Effector CD4-positive, alpha-beta T cell (primary cell): ENCODE measurements at places on chromosomes 6 and 20.

- DNase-seq: no peak
Observed at GRCh38 chr20:38920851-38921250, 5.4 kb upstream of the FAM83D start.

DNA sequence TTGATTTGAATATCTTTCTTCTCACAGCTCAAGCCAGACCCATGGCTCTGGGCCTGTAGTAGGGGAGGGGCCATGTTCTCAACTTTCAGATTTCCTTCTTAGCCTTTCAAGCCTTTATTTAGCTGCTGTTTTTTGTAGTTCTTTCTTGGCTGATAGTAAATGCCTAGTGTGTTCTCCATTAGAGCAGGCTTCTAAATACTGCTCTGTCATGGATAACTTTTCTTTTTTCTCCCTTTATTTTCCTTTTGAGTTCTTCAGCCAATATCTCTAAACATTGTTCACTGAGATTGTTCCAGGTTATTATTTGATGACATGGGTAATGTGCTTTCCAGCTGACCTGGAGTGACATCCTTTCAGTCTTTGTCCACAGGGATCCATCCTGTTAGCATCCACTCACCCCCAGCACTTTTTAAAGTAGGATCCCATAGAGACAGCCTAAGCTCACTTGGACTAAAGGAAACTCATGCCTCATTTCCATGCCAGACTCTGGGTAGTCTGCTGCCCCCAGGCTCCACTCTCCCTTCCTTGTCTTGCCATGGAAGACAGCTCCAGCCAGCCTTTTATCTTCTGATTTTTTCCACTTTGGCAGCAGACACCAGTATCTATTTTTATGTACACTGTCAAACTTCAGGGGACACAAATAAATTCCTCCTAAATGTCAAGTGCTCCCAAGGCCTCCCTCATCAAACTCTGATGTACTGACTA, 645.6 kb downstream of the RNF144B start:
- DNase-seq: no peak

DNA sequence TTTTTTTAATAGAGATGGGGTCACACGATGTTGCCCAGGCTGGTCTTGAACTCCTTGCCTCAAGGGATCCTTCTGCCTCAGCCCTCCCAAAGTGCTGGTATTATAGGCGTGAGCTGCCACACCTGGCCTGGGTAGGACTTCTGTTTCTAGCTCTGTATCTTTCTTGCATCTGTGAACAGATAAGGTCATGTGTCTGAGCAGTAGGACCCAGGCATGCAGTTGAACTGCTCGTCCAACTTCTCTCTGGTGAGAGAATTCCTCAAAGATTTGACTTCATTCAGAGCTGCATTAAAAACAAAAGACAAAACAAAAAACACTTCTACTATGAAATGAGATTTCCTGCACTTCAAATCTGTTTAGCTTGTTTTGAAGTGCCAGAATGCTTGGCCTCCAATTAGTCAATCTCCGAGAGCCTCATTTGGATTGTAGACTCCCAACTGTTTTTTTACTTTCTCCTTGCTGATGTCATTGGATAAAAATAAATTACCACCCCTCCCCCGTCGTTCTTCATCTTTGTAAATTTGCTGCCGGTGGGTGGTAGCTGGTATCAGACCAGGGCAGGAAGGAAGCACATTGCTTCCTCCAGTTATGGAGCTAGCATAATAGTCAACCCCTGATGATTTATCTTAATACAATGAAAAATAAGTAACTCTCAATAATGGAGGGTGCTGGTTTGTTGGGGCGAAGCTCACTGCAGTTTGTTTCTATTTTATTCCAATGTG, 17.6 kb downstream of the CD109 start:
- DNase-seq: no peak

DNA sequence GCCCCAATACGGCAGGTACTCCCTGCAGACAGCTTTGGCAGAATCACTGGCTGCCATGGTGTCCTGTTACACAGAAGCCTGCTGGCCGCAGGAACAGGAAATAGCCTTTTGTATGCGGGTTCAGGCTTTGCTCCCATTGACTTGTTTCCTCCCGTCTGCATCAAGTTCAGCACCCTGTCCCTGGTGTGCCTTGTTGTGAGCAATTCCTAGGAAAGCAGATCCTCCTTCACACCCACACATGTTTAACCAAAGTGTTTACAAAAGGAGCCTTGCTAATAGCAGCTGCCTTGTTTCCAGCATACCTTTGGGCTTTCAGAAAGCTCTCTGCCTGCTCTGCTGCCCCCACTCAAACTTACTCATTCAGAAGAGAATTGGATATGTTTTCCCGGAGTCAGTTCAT, 127.2 kb upstream of the SUPT3H start:
- no peak for DNase-seq

DNA sequence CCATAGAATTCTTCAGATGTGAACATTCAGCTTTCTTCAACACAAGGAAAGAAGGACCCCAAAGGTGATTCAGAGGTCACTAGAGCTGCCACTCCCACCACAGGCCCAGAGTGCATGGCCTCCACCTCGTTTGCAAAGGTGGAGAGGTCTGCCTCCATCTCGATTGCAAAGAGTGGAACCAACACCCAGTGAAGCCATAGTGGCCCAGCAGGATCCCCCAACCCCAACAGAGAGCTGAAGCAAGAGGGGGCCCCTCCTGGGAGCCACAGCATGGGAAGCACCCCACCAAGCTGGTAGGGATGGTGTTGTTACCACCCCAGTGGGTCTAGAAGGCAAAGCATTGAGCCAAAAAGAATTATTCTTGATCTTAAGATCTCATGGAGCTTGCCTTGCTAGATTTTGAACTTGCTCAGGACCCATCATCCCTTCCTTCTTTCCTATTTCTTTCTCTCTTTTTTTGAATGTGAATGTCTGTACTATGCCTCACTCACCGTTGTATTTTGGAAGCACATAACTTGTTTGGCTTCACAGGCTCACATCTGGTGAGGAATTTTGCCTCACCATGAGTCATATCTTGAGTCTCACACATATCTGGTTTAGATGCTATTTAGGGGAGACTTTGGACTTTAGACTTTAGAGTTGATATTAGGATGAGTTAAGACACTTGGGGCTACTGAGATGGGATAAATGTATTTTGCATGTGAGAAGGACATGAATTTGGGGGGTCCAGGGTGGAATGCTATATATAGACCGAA, 119.2 kb downstream of the ANKRD60 start:
- DNase-seq: no peak

GRCh38 chr6:28337121-28337520, 1.2 kb upstream of the ZSCAN31 start:
- no peak for DNase-seq

DNA sequence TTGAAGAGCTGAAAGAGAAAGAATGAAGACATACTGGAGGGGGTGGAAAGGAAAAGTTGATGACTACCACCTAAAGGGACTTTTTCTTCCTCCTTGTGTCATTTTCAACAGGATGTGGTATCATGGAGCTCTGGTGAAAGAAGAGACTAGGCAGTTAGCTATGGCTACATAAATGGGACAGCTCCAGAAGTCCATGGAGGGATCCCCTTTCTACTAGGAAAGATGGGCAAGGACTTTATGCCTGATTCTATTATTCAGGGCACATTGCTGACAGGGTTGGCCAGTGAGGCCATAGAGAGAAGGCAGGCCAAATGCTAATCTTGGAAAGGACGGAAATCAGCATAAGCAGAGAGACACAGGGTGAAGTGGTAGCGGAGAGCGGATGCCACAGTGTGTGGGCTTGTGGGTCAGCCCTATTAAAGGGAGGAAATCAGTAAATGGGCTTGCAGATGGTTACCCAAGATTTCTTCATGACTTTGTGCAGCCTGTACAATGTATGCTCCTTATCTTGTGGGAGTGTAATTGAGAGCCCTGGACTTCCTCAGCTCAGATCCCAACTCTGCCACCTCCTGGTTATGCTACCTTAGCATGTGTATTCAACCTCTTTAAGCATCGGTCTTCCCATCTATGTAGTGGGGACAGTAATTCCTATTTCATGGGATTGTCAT, 77.4 kb upstream of the TMEM170B start:
- DNase-seq: no peak

DNA sequence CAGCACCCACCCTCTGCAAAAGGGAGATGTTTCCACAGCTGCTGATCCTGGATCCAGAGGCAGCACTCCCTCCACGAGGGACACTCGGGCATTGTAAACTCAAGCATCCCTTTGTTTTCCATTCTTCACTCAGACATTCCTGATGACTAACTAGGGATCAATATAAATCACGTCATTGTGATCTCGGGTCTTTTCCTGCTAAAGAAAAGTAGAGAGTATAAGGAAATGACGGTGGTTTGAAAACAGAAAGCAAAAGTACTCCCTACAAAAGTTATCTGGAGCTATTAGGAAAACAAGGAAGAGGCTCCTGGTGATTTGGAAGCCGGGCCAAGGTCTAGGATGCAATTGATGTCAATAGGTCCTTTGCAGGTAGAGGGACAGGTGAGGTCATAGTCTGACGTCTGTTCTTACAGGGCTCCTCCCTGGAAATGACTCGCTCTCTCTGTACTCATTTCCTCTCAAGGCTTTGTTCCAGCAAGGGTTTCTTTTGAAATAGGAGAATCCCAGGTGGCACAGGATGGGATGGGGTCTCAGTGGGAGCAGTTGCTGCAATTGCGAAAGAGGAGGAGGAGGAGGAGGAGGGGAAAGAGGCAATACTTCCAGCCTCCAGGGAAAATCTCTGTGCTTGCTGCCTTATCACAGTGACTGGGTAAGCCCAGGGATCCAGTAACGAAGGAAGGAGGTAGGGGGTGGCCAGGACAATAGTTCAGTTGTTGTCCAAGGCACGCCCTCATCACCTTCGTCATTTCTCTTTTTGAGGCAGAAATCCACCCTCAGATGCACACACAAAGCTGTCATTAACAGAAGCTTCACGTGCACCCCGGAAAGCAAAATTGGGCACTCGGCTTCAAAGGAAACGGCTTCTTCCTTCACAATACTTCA, 222.8 kb downstream of the LY86 start:
- peak; percentile 7 for DNase-seq
